RPMI7951 (cell line): ENCODE measurements at places on chromosomes 7 and 10.
A peak's percentile ranks its signal among the peaks of the same experiment; 100 is the strongest.

- peak; percentile 78 for DNase-seq
Observed at GRCh38 chr7:120857588-120858573, at the start of gene TSPAN12. Gene TSPAN12, minus strand, starts transcription at chr7:120858144. Its CDS starts 1,381 bp downstream, at chr7:120856763.

DNA sequence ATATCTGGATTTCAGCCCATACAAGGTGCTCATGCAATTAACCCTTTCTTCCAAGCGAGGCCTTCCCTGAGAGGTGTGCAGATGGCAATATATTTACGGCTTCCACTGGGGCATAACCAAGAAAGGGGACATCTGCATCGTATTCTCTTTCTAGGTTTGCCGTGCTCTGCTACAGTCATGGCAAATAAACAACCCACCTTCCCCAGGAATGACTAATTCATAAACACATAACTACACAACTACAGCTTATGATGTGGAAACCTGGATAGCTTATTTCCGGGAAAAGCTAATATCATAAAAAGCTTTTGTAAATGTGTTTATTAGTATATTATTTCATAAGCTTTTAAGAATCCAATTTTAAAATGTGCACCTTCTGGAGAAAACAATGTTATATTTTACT lies 120.0 kb downstream of the CAMK1D start:
- DNase-seq = no peak

GRCh38 chr10:114077815-114078219 lies 34.2 kb downstream of the ADRB1 start:
- no peak for DNase-seq

GRCh38 chr10:71957546-71958275 lies 6.5 kb upstream of the CHST3 start:
- DNase-seq = no peak

DNA sequence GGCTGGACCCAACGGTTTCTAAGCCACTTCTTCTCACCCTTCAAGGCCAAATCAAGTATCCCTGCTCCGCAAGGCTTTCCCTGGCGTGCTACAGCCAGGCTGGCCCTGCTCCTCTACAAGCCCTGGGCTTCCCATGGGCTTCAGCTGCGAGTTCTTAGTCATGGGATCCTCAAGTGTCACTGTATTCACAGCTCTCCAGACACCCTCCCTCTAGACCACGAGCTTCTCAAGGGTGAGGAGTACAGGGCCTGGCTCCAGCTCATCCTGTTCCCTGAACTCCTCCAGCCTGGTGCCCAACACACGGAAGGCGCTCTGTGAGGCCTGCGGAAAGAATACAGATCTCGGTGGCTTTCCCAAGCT lies 38.8 kb downstream of the FAM53B start:
- DNase-seq = no peak

DNA sequence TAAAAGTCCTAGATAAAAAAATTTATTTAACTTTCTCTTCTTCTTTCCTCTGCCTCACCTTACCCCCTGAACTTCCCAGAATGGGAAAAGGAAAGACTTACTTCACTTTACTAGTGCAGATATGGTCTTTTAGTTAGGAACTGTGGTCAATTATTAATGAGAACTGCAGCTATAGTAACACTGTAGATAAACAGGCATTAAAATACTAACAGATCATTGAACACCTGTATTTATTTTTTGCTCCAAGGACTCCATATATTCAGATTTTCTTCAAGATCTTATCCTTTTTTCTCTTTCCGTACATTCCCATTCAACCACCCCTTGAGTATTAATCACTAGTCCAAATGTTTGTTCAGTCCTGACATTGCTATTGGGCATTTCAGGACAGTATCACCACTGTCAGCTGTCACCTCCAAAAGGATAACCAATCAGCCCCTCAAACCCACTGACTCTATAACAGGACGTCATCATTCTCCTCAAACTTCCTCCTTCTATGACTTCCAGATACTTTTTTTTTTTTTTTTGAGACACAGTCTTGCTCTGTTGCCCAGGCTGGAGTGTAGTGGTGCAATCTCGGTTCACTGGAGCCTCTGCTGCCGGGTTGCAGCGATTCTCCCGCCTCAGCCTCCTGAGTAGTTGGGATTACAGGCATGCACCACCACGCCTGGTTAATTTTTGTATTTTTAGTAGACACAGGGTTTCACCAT lies 4.2 kb downstream of the CPVL start:
- DNase-seq = no peak

DNA sequence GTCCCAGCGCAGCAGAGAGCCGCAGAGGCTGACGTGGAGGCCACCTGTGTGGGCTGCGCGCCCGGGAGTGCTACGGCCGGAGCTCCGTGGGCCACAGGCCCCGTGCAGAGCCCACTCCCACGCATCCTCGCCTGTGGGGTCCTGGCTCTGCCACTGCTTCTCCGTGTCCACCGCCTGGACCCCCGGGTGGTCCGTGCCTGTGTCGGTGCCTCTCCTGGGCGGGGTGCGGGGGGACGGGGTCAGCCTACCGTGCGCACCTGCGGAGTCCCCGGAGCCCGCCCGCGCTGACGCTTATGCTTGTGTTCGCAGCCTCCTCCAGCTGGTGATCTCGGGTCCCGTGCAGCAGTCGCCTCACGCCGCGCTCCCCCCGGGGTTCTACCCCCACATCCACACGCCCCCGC lies 7.8 kb upstream of the ZNF853 start:
- no peak for DNase-seq
